Stimulated activated CD8-positive, alpha-beta memory T cell treated with anti-CD3 and anti-CD28 coated beads, Interleukin-7, amount 100 ng/mL, for 24 hours (primary cell): ENCODE measurements at places on chromosomes 5 and 9.

GRCh38 chr5:154309371-154309745 is 118.8 kb downstream of the GALNT10 start:
- DNase-seq: no peak

DNA sequence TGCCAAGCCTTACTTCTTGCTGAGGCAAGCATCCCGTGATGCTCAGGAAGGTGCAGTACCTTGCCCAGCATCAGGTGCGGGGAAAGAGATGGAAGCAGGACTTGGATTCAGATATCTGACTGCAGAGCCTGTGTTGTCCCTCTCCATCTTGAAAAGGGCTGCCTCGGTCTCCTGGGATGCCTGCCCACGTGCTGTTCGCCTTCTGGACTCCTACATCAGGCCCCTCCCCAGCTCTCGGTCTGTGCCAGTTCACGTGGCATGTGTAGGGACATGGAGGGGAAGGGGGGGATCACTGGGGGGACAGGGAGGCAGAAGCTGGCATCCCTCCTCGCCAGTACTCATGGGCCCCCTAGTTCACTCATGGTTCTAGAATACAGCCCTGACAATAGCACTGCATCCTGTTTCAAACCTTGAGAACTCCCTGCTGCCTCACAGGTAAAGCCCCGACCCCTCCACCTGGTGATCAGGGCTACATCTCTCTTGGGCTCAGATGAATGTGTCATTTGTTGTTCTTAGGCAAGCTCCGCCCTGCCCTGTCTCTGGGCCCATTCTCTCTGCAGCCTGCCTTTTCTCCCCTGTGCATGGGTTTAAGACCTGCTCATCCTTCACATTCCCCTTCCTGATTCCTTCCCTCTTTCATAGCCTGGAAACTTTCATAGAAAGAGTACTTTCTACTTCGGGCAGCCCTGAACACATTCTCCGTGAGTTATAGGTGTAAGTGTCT is 38.9 kb upstream of the SLC25A51 start:
- DNase-seq: no peak

- no peak for DNase-seq
Measured at GRCh38 chr9:130471411-130472183, 26.8 kb downstream of the ASS1 start.

- no peak for DNase-seq
Measured at GRCh38 chr5:58016358-58016757, 443.5 kb downstream of the PLK2 start.

- DNase-seq: no peak
Measured at GRCh38 chr9:99414321-99414720, 192.2 kb downstream of the SEC61B start.

DNA sequence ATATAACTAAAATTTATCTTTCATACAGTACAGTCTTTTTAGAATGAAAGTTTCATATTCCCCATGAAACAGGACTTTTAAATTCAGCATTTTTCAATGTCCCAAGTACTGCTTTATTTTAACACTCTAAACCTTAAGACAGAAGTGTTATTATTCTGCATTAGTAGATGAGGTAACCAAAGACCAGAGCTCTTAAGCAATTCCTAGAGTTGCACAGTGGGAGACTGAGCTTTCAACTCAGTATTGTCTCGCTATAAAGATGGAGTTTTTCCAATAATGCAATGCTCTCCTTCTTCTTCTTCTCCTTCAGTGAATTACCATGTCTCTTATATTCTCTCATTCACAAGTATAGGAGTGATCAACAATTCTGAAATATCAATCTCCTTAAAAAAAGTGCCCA is 479.7 kb downstream of the CETN3 start:
- DNase-seq: no peak

GRCh38 chr5:74660140-74660539 is 19.6 kb upstream of the ENC1 start:
- DNase-seq: no peak

GRCh38 chr9:133233681-133234432 is 24.8 kb upstream of the OBP2B start:
- no peak for DNase-seq
